CD4-positive, alpha-beta T cell treated with Interleukin-12 subunit alpha and Interleukin-12 subunit beta, for 1 hour (primary cell): ENCODE measurements at places on chromosomes 6 and 20.

GRCh38 chr6:35503534-35503933, 6.7 kb upstream of the TEAD3 start:
- DNase-seq = no peak

DNA sequence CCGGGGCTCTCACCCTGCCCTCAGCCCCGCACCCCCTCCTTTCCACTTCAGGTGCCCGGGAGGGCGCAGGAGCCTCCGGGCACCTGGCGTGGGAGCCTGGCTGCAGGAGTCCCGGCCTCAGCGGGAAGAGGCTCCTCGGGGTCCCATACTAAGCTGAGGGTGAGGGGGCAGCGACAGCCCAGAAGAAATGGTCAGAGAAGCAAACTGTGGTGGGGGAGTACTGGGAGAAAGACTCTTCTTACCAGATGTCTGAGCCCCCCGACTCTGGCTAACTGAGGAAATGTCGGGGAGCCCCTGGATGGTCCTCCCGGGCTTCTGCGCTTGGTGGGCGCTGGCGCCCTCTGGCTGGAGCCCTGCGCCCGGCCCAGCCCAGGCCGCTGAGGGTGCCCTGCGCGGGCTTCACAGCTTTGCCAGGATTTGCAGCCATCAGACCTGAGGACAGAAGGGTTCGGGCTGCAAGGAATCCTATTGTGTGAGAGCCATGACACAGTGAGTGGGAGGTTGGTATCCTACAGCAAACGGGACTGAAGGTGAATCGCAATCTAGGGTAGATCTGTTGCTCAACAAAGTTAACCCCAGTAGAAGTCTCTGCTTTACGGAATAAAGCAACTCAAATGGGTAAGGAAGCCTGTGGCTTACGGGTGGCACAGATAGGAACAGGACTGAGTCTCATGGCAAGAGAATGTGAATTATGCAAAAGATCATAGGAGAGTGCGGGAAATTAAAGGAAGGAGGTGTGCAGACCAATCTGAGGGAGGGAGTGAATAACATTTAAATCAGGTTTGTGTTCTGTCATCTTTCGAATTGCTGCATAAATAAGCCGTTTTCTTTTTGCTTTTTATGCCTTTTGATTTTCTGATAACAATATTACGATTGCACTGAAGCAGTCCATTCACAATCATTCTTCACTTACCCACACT, 639 bp upstream of the RCAN2 start:
- no peak for DNase-seq

DNA sequence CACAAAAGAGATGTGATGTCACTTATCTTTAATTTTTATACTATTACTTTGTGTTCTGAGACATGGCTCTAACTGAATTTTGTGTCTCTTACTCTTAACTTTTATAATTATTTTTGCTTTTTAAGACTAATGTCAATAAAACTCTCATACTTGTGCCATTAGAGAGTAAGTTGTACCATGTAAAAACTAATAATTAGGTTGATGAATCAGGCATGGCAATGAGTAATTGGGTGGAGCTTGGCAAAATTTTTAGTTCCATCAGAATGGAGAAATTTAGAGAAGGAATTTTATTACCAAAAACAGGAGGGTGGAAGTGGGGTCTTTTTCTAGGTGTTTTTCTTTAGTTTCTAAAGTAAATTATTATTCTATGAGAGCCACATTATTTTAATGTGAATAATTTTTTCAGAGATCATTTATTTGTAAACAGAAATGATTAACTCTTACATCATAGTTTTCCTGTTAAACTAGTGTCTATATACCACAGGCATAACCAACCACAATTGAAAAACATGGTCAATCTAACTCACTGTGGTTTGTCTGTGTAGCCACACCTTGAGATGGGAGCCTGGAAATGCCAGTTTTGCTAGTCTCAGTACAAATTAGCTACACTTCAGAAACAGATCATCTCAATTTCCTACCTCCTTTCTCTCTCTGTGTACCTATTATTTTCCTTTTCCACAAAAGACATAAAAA, 51.8 kb downstream of the ELOVL4 start:
- DNase-seq = no peak

DNA sequence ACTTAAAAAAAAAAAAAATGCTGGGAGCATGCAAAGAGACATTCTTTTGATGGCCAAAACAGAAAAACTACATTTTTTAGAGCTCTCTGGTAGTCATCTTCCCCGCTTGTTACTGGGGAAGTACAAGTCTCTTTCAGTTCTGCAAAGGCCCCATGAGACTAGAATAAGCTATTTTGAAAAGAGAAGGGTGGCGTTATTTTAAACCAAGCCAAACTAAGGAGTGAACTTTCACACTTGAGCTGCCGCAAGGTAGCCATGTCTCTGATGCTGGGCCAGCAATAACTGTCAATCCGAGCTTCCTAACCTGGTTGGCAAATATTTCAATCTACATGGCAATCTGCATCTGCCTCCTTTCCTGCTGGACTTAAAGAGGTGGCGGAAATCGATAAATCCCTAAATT, 96.7 kb downstream of the L3MBTL3 start:
- DNase-seq = no peak

DNA sequence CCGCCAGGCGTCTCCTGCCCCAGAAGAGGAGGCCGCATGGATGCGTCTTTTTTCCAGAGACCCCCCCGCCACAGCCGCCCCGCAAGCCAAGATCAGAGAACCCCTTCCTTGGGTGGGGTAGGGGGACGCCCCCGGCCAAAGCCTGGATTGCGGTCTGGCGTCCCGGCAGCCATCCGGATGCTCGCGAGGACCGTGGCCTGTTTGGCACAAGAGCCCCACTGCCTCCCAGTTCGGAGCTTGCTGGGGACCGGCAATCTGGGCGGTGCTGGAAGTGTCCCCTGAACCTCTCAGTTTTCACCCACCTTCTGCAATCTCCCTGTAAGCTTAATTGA, 924 bp downstream of the FAM162B start:
- DNase-seq = no peak

DNA sequence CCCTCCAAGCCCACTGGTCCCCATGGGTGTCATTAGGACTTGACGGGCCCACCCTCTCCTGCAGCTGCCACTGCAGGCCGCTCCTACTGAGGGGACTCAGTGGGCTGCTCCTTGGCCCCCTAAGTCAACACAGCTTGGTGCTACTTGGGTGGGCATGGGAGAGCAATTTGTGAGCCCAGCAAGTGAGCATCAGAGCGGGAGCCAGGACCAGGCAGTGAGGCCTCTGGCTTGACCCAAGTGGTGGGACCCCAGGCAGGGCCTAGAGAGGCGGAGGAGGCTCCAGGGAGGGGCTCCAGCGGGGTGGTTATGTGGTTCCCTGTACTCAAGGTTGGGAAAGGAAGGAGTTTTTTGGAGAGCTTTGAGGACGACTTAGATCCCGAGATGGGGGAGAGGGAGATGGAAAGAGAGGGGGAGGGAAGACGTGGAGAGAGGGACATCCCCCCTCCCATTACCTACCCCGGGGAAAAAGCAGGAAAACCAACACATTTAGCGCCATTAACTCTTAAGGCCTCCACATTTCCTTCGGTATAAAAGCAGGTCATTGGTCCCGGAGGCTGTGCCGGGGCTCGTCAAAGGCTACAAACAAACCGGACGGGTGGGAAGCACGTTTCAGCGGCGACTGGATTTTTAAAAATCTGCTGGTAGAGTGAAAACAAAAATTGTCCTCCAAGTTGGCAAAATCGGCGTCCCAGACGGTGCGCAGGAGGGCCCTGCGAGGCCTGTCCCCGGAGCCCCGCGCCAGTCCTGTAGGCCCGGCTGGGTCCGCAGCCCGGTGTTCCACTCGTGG, 8.8 kb downstream of the FOXC1 start:
- DNase-seq = no peak

- DNase-seq = no peak
Measured at GRCh38 chr20:10954137-10954840, 280.5 kb upstream of the JAG1 start.

DNA sequence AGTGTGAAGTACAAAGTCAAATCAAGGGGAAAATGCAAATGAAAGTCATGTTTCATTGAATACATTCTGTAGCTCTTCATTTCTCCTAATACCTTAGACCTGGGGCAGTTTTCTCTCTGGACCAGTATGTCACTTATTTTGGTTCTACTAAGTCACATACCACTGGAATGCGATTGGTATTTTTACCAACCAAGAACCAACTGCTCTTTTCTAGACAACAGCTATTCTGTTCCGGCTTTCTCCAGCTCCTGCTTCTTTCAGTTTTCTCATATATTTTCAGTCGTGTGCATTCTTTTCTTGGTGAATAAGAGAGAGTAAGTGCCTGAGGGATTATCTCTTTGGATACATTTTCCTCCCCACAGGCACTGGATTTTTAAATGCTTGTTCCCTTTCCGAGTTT, 39.2 kb upstream of the SPACA1 start:
- DNase-seq = no peak

- no peak for DNase-seq
Measured at GRCh38 chr6:148231572-148231971, 111.1 kb upstream of the SASH1 start.

DNA sequence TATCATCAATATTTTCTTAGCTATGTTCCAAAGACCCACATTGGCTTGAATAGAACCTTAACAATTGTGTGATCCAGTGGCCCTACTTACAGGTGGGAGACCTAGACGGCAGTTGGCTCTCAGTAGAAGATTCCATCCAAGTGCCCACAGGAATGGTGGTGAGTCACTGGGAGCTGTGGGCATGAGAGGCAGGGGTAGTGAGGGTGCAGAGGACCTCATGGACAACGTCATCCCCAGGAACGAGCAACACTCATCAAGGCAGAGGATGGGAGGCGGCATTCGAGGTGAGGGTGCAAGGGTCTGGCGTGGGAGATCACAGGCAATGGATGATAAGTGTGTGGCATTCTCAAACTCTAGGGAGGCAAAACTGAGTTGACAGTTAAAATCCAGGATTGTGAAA, 17.5 kb upstream of the SPO11 start:
- DNase-seq = no peak

DNA sequence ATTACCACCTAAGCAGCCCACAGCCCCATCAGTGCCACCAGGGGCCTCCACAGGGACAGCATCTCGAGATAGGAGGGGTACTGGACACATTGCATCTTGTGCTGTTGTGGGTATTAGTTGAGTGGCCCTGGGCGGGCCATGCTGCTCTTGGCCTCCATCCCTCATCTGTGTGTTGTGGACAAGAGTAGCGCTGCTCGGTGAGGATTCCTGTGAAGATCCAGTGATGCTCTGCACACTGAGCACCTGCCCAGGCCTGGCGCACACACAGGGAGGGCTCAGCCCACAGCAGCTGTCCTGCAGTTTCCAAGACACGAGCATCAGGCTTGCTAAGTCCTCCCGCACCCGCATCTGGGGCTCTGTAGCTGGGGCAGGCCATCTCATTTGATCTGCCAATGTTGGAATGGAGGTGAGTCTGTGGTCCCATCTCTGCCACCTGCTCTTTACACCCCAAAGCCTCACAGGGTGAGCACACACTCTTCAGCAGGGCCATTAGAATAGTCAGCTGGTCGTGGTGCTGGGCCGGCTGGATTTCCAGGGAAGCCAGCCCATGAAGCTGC, 32.0 kb downstream of the SPATA2 start:
- no peak for DNase-seq

- DNase-seq = no peak
Measured at GRCh38 chr6:170227521-170227983, 63.3 kb downstream of the DLL1 start.

DNA sequence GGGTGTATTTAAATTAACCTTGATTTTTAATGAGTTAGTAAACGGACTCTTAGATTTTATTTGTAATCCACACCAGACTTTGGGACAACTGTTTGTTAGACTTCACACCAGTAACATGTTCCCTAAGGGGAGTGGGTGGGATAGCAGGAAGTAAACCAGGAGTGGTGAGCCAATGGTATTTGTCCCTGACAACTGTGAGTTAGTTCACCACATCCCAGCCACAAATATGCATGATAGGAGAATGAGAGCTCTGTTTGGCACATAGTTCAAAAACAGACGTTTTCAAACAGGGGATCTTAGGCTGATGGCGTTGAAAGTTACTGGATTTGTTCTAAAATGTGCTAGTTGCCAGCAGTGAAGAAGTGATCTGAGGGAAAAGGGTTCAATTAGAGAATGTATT, 18.7 kb upstream of the COL10A1 start:
- no peak for DNase-seq

- DNase-seq = no peak
Measured at GRCh38 chr6:49582529-49582928, 32.1 kb downstream of the C6orf141 start.

- no peak for DNase-seq
Measured at GRCh38 chr20:32964575-32964974, 39.7 kb downstream of the SUN5 start.

- DNase-seq = no peak
Measured at GRCh38 chr6:16277101-16277981, 39.0 kb downstream of the GMPR start.

DNA sequence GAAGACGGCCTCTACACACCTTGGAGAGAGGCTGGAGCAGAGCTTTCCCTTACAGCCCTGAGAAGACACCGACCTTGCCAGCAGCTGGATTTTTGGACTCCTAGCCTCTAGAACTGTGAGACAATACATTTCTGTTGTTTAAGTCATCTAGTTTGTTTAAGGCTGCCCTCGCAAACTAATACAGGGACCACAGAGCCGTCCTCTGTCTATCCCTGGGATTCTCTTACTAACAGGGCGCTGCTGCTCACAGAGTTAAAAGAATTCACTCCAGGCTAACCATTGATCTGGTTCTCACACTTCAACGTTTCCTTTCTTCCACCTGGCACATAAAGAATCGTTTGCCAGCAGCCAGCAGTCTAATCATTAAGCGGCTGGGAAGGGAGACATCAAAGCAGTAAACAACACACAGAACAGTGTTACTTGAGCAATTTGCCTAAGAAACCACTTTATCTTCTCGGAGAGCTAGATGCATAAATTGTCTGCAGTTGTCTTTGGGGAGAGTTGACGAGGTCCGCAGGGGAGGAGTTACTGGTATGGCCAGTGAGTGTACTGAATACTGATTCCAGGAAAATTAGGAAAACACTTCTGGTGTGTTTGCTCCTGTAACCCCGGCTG, 103.5 kb upstream of the AKAP12 start:
- DNase-seq = no peak

GRCh38 chr6:79634491-79635231, 3.5 kb downstream of the SH3BGRL2 start:
- DNase-seq = no peak

DNA sequence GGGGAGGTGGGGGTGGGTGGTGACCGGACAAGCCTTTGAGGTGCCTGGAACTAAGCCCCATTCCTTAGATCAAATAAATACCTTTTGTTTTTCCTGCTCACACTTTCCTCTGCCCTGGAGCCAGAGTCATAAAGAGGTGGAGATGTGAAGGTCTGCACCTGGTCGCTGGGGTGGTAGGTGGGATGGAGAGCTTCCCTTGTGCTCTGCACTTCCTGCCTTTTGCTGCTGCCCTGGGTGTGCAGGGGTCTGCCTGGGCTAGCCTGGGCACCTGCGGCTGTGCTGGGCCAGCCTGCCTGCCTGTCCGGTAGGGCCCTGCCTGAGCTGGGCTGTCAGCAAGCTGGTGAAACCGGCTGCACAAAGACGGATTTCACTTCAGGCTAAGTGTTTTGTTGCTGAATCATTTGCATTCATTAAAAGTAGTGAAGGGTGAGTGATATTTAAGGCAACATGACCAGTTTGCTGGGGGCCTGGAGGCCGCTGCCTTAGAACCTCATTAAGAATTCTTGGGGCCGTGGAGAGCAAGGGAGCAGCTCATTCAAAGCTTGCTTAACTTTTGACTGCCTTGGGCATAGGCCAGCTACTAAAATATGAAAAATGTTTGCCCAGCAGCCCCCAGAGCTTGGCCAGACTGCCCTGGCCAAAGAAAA, 20.5 kb downstream of the PTK7 start:
- DNase-seq = no peak
